NCI-H1694 (cell line): ENCODE measurements at places on chromosomes 1 and 21.

GRCh38 chr1:48291421-48291820 is 68.9 kb downstream of the SLC5A9 start:
- DNase-seq: no peak

- DNase-seq: no peak
These were observed 31.3 kb upstream of the LRIG2 start for GRCh38 chr1:113041569-113042284.

DNA sequence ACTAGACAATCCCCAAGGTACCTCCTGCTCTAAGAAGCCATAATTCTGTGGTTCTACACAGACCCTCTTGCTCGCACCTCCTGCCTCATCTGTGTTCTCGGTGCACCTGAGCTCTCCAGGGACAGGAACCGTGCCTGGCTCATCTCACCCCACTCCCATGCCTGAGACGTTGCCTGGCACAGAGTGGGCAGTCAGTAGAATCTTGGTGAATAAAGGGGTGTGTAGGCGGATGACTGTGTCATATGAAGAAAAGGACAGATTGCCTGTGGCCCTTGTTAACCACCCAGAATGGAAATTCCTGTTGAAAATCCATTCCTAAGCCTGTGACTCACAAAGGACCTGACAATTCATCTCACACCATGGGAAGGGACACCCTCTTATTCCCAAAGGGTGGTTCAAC is 92.9 kb downstream of the KCNN3 start:
- no peak for DNase-seq

GRCh38 chr1:28035420-28035819 is 53.0 kb downstream of the EYA3 start:
- no peak for DNase-seq

DNA sequence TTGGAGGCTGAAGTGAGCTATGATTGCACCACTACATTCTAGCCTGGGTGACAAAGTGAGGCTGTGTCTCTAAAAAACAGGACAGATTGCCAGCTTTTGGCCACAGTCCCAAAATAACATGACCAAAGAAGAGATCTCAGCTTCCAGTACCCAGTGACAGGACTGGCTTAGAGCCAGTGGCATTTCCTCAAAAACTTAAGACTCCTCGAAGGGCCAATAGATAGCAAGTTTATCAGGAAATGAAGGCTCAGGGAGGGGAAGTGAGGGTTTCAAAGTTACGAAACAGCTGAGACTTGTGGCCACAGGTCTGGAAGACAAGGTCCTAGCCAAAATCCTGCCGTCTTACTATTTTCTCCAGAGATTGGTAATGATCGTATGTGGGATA is 6.3 kb upstream of the TMEM39B start:
- no peak for DNase-seq

- no peak for DNase-seq
These were observed 352.0 kb downstream of the USH2A start for GRCh38 chr1:216071262-216071661.

- no peak for DNase-seq
These were observed 4.1 kb upstream of the SLC2A1 start for GRCh38 chr1:42962641-42963377.

GRCh38 chr1:151342569-151342968 is 4.5 kb downstream of the RFX5 start:
- DNase-seq: no peak

GRCh38 chr21:43734131-43734927 is 15.4 kb downstream of the PDXK start:
- no peak for DNase-seq

GRCh38 chr1:221644663-221645258 is 97.1 kb downstream of the DUSP10 start:
- no peak for DNase-seq

- DNase-seq: no peak
These were observed 130.4 kb upstream of the ADGRL2 start for GRCh38 chr1:81670286-81670685.
